ENCODE measurements at places on chromosomes 2 and 18.

- no peak for DNase-seq
Observed at GRCh38 chr2:215808996-215809395, 204.4 kb downstream of the MREG start.

- no peak for DNase-seq
Observed at GRCh38 chr2:37656512-37657423, 14.7 kb downstream of the CDC42EP3 start.

- DNase-seq = no peak
Observed at GRCh38 chr2:60526623-60527022, 26.8 kb downstream of the BCL11A start.

DNA sequence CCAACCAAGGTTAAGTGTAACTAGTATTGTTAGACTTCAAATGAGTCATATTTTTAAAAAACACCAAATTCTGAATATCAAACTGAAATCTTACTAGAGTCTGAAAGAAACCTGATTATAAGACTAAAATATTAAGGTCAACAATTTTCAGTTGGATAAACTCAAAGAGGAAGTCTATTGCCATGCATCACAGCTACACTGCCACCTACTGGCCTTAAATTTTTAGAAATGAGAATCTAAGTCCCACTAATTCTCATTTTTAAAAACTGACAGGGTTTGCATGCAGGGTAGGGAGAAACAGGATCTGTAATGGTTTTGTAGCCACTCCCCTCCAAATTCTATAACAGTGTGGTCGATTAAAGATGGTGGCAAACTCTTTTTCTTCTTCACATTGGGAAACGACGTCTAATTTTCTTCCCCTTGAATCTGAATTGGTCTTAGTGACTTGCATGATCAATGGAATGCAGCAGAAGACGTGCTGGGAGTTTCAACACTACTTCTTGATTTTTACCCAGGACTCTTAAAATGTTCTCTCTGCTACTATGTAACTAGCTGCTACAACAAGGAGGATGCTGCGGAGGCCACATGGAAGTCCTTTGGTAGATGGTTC lies 176.1 kb upstream of the SESTD1 start:
- DNase-seq = no peak

DNA sequence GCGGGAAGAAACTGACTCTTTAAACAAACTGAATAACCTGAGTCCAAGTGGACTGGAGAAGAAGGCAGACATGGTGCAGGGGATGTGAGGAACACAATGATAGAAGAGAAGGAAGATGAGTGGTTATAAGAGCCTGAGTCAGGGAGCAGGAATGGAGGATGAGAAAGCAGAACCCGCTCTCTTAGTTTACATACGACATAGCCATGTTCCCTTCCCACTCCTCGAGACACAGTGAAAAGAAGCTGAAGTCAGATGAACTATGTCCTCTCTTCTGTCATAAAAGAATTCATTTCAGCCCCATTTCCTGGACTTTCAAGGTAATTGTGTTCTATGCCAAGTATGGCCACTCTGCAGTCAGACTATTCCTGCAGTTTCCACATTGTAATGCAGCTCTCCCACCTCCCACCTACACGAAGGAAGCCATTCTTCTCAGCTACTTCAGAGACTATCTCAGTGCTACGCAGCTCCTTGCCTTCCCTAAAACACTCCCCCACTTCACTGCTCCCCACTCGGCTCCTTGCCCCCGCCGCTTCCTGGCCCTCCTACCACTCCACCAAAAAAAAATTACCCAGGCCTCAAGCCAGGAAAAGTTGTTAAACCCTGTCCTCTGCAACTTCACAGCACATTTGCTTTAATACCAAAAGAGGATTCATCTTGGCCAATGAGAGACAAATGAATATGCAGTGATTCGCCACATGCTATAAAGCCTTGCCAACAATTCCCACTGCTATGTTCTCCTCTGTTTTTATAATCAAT lies 323.4 kb upstream of the EPHA4 start:
- DNase-seq = no peak

DNA sequence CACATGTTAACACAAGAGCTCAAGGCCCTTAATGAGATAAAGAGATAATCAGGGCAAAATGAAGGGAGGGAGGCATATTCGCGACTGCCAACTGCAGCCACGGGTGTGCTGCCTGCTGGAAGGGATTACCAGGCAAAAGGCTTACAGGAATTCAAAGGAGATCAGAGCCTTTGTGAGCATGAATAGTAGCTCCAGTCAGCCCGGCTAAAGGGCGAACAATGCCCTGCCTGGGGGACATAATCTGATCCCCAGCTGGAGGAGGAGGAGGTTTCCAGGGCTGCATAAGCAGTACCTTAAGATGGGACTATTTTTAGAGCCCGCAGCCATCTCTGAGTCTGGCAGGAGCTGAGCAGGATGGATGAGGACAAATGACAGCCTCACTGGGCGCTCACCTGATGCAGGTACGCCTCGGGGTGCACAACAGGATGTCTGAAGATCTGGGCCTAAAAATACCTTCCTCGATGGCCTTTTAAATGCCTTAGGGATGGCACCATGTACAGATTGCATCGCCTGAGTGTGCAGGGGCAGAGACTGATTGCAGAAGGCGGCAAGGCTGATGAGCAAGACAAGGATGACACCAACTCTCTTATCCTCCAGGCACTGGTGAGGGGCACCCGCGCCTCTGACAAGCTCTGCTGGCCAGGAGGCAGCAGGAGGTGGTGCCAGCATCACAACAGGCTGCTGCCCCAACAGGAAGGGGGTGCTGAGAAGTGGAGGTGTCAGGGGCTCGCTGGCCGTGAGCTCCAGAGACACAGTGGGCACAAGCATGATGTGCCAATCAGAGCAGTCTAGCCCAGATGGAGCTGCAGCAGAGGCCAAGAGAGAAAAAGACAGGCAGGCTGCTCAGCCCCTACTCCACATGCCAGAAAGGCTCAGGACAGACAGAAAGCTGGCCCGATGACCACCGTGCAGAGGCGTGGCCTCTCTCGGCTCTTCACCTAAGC lies 111.4 kb downstream of the EIPR1 start:
- DNase-seq = no peak

GRCh38 chr2:209965723-209966122 lies 36.7 kb upstream of the RPE start:
- DNase-seq = no peak

DNA sequence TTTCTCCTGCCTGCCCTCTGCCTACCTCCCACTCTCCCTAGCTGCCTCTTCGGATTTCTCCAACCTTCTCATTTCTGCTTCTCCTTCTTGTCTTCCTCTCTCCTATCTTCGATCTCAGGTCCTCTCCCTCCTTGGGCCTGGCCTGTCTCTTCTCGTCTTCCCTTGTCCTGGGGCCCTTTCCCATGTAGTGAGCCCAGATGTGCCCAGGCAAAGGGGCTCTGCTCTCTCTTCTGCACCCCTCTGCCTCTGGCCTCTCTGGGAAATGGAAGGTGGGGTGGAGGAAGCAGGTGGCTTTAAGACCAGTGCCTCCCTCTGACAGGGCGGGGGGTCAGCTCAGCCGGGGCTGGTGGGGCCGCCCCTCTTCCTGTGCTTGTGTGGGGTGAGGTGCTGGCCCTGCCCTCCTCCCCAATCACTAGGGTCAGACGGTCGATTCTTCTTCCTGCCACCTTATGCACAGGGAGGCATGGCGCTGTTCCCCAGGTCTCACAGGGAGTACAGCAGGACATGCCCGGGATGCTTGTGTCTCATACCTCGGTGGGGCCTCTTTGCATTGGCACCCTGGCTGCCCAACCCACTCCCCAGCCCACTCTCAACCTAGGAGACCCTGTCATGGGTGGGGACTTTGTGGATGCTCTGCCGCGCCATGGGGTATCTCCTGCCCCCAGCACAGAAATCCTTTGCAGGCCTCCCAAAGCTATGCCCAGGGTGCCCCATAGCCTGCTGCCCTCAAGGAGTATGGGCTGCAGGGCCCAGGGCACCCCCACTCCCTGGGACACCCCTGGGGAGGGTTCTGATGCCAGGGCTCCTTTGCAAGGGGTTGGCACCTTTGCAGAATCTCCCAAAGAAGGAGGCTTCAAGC lies 213.8 kb upstream of the HAAO start:
- no peak for DNase-seq

GRCh38 chr2:155145758-155146229 lies 447.3 kb downstream of the KCNJ3 start:
- no peak for DNase-seq

GRCh38 chr2:64012115-64012514 lies 7.1 kb downstream of the VPS54 start:
- DNase-seq = no peak

DNA sequence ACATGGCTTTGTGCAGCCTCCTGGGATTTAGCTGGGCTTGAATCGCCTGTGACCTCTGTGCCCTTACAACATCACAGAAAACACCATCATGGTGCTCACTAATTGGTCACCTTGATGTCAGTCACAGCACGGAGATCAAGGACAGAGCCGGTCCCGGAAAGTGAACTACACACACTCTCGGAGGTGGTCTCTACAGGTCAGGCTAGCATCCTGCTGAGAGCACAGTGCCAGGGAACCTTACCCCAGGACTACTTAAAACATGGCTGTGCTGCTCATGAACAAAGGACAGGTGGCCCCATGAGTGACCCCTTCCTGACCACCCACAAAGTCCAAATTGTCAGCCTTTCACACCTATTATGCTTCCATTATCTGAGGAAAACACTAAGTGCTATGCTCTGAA lies 1782.1 kb upstream of the CELF4 start:
- DNase-seq = no peak

- no peak for DNase-seq
Observed at GRCh38 chr2:195408811-195409210, 248.2 kb upstream of the SLC39A10 start.

GRCh38 chr2:160570376-160570775 lies 76.8 kb upstream of the RBMS1 start:
- DNase-seq = no peak

- DNase-seq = peak; percentile 18
Observed at GRCh38 chr2:65431421-65432226, 775 bp downstream of the SPRED2 start.
